ENCODE measurements at places on chromosomes 3 and 15.

GRCh38 chr3:193782276-193782647 is 189.3 kb downstream of the OPA1 start:
- no peak for DNase-seq

GRCh38 chr3:15108082-15108545 is 9.2 kb upstream of the RBSN start:
- DNase-seq = peak; percentile 84

GRCh38 chr15:77706482-77707244 is 74.0 kb upstream of the LINGO1 start:
- no peak for DNase-seq

- no peak for DNase-seq
Observed at GRCh38 chr15:63983061-63983711, 63.1 kb downstream of the DAPK2 start.

GRCh38 chr15:101001056-101001455 is 81.9 kb downstream of the LRRK1 start:
- no peak for DNase-seq

DNA sequence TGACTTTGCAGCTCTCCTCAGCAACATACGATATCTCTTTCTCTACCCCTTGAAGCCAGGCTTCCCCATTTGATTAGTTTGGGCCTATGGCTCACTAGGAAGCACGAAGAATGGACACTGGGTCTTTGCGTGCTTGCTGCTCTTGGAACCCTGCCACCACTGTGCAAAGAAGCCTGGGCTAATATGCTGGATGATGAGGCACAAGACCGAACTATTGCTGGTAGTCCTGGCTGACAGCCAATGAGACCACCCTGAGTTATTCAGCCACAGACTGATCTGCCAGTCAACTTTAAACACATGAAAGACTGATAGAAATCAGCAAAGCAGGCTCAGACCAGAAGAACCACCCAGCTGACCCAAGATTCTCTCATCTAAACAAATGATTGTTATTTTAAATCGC is 250.3 kb downstream of the CBLB start:
- DNase-seq = no peak

DNA sequence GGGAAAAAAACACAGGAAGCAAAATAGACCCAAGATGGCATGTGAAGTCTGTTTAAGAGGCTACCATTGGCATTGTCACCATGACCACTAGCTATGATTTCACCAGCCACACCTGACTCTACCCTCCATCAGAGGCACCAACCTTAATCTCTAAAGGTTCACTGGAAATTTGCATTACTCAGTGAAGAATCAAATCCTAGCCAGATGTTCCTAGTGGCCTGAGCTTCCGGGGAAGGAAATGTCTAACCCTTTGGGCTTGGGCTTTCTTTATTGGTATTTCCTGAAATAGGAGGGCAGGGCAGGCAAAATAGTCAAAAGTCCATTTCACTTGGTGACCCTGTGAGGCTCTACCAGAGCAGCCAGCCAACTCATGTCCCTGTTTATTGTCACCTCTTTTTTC is 110.9 kb upstream of the PHLDB2 start:
- no peak for DNase-seq

- DNase-seq = no peak
Observed at GRCh38 chr3:160695003-160695402, 18.0 kb downstream of the ARL14 start.

- DNase-seq = peak; percentile 58
Observed at GRCh38 chr15:64651601-64652191, 123.7 kb downstream of the RBPMS2 start.

- no peak for DNase-seq
Observed at GRCh38 chr15:85314146-85314545, 66.3 kb upstream of the AKAP13 start.

DNA sequence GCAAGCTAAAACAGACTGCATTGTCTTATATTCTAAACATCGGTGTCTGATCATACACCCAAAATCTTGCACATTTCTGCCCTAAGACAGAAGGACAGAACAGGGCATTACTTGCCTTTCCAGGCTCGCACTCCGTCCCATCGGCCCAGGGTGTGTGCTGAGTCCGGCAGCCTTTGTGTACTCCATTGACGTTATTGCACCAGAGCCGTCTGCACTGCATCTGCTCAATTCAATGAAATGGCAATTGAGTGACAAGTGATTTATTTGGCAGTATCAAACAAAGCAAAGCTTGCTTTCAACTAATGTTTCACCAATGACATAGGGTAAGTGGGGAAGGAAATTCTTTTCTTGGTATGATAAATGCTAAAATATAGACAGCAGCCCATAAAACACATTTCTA is 40.0 kb downstream of the ADAMTS9 start:
- no peak for DNase-seq

DNA sequence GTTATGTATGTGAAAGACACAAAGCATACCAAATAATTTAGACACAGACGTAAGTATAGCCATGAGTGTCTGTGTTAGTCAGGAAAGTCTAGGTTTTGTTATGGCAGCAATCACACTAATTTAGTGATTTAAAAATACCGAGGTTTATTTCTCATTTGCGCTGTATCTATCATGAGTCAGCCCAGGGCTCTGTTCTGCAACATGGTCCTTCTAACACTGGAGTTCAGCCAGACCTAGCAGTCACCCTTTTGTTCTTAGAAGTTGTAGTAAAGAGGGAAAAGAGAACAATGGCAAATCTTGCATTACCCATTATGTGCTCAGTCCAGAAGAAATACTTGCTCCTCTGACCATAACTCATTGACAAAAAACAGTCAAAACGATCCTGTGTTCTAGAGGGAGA is 311.5 kb downstream of the NLGN1 start:
- DNase-seq = no peak

DNA sequence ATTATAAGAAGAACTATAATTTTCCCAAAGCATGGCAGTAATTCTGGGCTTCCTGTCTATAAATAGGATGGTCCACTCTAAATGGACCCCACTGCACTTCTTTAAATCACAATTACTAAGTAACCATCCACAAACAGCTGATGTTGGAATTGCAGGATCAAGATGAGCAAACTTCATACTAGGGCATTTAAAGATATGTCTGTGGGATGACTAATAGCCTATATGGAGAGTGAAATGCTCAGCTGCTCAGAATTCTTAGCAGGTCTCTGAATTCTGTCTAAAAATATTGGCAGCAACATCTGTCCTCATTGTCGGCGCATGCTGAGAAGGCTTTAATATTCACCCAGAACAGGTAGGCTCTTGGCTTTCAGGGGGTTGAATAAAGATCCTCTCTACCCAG is 140.4 kb downstream of the SATB1 start:
- no peak for DNase-seq

Measured in CD4-positive, alpha-beta T cell treated with Interleukin-17A for 4 hours (primary cell).